Head of caudate nucleus (tissue), 42 donors: ENCODE measurements at places on chromosomes 7 and 10.

DNA sequence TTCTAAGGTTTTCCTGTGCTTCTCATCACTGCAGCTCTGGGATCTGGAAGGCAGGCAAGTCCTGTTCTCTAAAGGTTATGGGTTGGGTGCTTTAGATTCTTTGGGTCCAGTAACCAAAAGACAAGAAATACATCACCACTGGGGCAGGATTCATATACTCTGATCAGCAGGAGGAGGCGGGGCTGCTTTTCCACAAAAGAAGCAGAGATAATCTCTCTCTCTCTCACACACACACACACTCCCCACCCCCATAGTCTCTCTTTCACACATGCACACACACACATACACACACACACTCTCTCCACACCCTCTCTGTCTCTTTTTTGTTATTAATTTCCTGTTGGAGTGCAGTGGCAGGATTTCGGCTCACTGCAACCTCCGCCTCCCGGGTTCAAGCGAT, 13.0 kb upstream of the ACBD5 start:
- no peak for DNase-seq

DNA sequence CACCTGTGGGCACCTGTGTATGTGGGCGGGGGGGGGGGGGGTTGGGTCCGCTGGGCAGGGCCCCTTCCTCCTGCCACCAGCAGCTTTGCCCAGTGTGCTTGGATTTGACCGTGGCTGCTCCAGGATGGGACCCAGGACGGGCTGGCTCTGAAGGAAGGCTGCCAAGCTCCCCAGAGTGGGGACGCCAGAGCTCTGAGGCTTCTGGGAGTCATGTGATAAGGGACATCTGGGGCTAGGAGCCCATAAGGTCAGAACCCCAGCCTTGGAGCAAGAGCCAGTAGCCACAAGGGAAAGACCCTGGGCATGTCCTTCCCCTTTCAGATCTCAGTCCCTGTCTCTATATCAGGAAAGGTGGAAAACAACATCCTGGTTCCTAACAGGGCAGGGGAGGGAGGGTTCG, 21.8 kb upstream of the AMZ1 start:
- no peak for DNase-seq

- no peak for DNase-seq
Observed at GRCh38 chr10:113235508-113235907, 285.5 kb downstream of the TCF7L2 start.

DNA sequence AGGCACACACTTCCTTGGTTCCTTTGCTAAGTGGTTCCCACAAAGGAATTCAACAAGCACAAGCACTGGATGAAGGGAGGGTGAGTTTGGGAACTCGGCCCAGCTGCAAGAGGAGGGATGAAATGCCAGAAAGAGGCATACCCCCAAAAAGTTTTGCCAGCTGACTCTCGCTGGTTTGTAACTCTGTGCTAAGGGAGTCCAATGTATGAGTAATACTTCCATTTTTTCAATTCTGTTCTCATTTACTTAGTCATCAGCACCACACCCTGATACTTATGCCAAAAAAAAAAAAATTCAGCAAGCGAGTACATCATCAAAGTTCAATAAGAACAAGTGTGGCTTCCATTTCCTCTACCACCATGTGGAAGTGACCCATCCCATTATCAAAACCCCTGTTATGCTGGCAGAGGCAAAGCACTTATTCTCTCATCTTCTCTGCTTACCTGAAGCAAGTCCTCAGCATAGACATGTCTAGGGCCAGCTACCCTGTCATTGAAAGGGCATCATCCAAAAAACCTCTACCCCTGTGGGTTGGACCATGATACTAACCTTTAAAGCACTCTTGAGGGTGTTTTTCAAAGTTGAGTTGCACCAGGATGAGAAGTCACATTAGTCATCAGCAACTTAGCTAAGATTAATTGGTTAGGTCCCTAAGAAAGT, 6.9 kb upstream of the HYCC1 start:
- no peak for DNase-seq

- DNase-seq, result no peak
Observed at GRCh38 chr10:99659868-99660366, 608 bp downstream of the ENTPD7 start.

GRCh38 chr10:14171336-14171735, 159.4 kb downstream of the FRMD4A start:
- DNase-seq, result no peak
